ENCODE measurements at places on chromosomes 1 and 21.

GRCh38 chr1:8216005-8216404 is 101.9 kb upstream of the SLC45A1 start:
- DNase-seq = no peak

GRCh38 chr1:206563367-206564207 is 48.7 kb downstream of the EIF2D start:
- no peak for DNase-seq

- DNase-seq = no peak
Measured at GRCh38 chr1:227215863-227216510, 102.3 kb downstream of the CDC42BPA start.

GRCh38 chr1:77841574-77841973 is 46.9 kb upstream of the NEXN start:
- DNase-seq = no peak

DNA sequence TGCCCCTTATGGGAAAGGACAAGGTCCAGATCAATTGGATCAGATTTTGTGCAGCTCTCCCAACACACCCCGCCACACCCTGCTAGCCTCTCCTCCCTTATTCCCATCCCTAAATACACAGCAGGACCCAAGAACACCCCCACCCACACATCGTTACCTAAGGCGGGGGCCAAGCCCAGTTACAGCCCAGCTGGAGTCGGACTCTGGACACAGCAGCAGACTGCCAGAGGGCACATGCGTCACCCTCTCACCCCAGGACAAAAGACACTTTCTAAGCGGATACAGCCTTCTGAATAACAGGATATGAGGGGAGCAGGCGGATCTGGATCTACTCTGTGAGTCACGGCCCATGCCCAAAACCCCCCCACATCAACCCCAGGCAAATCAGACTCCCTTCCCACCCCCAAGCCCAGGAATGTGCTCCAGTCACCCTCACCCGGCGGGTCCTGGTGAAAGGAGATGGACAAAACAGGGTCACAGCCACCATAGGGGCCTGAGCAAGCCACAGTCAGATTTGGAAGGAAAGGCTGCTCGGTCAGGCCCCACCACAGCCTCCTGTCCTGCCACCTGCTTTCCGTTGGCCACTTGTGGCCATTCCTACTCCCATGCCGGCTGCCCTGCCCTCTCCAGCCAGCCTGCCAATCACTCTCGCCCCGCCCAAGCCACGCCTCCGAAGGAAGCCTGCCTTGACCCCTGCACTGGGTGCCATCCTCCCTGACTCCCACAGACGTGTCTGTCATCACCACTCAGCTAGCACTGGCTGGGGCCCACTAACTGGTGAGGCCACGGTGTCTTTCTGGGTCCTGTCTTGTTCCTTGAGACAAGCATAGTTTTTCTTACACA is 4.0 kb downstream of the S100A16 start:
- no peak for DNase-seq

DNA sequence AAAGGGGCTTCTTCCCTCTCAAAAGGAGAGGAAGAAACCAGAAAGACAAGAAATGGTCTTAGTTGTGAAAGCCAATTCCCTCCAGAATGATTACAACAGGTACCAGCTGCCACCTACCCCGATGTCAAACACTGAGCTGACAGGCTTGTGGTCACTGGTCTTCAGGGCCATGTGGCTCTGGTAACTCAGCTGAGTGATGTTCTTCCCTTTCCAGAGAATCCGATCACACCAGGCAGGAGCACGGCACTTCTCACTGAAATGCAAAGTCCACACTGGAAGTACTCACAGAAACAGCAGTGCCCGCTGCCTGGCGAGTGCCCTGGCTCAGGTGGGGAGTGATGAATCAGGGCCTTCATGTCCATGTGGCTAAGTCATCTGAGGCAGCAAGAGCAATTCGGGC is 18.7 kb upstream of the MTF1 start:
- DNase-seq = no peak

DNA sequence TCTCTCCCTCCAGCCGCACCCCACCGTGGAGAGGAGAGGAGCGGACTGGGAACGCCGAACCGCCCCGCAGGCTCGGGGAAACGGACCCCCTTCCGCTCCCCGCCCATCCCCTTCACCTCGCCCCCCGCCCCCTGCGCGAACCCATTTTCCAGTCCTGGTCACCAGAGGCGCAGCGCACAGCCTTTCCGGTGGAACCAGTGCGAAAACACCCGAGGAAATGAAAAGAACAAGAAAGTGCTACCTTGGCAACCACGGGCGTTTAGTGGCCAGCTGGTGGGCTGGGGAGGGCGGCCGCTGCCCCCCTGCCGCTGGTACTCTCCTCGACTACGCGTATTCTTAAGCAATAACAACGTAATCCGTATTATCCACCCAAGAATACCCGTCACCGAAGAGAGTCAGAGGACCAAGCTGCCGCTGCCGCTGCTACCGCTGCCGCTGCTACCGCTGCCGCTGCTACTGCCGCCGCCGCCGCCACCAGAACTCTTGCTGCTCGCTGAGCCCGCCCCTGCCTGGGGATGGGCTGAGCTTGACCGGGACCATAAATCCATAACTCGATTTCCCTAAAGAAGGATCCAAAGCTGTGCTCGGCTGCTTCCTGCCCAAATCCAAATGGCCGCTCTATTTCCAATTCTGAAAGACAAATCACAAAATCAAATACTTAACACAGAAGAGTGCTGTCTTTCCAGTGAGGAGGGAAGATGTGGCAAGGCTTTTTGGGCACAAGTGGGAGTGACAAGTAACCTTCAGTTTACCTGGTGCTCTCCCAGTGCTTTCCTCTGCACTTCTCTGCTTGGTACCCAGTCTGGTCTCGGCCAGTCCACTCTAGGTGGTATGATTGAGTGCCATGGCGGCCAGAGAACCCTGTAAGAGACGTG is 125.2 kb upstream of the DPYD start:
- DNase-seq = no peak

DNA sequence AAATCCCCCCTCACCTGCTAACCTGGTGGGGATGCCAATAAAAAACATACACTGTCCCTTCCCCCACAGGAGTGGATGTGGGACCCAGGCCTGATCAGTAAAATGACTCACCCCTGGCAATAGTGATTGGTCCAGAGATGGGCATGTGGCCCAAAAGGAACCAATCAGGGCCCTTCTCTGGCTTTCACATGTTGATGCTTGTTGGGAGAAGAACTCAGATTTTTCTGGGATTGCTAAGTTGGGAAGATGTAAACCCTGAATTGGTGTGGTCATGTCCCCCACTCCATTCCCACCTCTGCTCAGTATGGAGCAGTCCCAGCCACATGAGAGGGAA is 43.6 kb upstream of the ACTL8 start:
- no peak for DNase-seq

- no peak for DNase-seq
Measured at GRCh38 chr1:54176621-54177327, 23.1 kb downstream of the CYB5RL start.

Data from cerebellar nuclear complex (tissue), 1 donor.